GM10248 (cell line): ENCODE measurements at places on chromosomes 12 and 14.

- no peak for DNase-seq
Observed at GRCh38 chr12:64522316-64522715, 70.4 kb downstream of the TBK1 start.

DNA sequence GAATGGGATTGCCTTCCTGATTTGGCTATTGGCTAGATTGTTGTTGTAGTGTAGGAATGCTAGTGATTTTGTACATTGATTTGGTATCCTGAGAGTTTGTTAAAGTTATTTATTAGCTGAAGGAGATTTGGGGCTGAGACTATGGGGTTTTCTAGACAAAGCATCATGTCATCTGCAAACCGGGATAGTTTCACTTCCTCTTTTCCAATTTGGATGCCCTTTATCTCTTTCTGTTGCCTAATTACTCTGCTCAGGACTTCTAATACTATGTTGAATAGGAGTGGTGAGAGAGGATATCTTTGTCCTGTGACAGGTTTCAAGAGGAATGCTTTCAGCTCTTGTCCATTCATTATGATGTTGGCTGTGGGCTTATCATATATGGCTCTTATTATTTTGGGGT is 265.7 kb upstream of the MGAT4C start:
- DNase-seq, result no peak

GRCh38 chr12:8948701-8949341 is 624 bp downstream of the M6PR start:
- DNase-seq, result no peak

DNA sequence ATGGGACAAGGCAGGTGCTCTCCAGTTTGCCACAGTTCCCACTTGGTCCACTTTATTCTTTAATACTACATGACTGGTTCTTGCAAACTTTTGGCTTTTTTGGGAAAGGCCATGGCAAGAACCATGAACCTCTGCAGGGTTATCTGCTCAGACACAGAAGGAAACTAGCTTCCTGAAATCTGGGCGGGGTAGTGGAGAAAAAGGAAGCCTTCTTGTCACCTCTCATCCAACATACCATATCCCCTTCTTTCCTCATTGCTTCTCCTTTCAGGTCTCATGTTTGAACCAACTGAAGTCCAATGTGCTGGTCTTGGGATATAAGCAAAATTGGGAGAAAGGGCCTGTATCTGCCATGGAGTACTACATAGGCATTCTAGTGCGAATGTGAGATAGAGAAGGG is 5.5 kb upstream of the KLHL33 start:
- DNase-seq, result no peak

DNA sequence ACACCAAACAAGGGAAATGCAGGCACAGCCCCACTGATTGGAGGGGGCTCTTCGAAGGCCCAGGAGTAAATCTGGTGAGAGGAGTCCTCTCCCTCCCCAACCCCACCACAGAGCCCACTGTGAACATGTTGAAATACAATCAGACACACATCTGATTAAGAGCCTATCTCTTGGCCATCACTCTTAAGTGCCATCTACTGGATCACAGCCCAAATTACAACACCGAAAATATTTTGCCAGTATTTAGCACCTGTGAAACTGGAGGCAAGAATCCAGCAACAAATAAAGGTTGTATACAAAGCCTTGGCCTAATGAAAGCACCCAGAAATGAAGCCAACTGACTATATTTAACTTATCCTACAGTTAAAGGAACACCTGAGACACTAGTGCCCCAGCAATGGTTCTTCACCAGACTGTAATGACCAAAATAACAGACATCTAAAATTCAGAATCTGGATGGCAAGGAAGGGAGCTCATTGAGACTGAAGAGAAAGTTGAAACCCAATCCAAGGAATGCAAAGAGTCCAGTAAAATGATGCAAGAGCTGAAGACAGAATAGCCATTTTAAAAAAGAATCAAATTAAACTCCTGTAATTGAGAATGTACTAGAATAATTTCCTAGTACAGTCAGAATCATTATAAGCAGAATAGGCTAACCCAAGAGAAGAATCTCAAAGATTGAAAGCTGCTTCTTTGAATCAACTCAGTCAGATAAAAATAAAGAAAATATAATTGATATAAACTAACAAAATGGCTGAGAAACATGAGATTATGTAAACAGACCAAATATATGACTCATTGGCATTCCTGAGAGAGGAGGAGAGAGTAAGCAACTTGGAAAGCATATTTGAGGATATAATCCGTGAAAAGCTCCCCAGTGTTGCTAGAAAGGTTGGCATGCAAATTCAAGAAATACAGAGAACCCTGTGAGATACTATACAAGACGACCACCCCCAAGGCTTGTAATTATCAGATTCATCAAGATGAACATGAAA is 1117.0 kb downstream of the FLRT2 start:
- no peak for DNase-seq

GRCh38 chr12:104342635-104343249 is 39.2 kb downstream of the EID3 start:
- no peak for DNase-seq

DNA sequence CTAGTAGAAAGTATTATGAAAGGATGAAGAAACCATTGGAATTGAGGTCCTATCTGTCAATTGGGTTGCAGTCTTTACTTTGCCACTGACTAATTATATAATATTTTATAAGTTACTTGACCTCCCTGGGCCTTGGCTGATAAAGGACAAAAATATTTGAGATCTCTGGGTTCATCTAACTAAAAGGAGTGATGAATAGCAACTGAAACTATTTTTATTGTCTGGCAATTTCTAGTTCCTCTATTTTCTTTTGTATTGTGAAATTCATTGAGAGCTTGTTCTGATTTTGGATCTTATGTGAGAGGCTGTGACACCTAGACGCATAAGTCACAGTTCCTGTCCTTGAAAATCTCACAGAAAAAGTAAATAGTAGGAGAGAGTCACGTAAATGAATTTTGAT is 415.7 kb upstream of the ATP2B1 start:
- no peak for DNase-seq

DNA sequence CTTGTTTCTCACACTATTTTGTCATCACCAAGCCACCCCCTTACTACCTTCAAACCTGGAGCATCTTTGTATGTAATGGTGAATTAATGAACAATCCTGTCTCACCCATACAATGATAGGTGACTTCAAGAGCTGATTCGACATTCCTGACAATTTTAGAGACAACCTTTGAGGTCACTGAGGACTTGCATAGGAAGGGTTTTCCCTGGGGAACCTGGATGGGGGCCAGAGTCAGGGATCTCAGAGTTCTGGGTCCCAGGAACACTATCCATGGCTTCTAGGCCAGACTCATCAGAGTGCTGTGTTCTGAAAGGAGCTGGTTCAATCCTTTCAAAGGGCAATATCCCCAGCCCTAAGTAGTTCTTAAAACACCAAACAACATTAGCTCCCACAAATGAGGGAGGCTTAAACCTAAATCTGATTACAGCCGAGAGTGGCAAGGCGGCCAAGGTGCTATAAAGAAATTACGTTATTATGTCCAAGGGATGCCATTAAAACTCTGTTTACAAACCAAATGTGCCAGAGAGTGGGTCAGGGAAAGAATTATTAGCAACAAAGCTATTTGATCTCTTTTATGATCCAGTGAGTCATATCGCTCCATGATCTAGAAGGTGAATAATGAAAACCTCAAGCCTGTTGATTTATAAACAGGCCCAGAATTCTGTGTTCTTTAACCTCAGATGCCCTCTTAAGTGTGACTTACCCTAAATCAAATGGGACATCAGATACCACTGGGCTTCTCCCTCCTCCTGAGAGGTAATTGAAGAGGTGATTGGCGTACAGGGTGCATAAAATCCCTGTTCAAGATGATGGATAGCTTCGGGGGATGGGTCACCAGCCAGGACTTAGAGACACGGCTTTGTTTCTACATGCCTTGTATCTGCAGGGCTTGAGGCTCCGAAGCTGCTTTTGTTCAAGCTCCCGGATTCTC is 230.2 kb upstream of the TBX3 start:
- DNase-seq, result no peak

- no peak for DNase-seq
Observed at GRCh38 chr12:115049614-115050013, 365.6 kb upstream of the TBX3 start.
